ENCODE measurements at places on chromosomes 3 and 15.

GRCh38 chr3:47443611-47443995 lies 32.1 kb downstream of the SCAP start:
- DNase-seq, result peak; percentile 20

GRCh38 chr3:124560666-124561215 lies 169.5 kb upstream of the UMPS start:
- DNase-seq, result no peak

GRCh38 chr15:65460741-65461347 lies 38.1 kb upstream of the IGDCC4 start:
- no peak for DNase-seq

DNA sequence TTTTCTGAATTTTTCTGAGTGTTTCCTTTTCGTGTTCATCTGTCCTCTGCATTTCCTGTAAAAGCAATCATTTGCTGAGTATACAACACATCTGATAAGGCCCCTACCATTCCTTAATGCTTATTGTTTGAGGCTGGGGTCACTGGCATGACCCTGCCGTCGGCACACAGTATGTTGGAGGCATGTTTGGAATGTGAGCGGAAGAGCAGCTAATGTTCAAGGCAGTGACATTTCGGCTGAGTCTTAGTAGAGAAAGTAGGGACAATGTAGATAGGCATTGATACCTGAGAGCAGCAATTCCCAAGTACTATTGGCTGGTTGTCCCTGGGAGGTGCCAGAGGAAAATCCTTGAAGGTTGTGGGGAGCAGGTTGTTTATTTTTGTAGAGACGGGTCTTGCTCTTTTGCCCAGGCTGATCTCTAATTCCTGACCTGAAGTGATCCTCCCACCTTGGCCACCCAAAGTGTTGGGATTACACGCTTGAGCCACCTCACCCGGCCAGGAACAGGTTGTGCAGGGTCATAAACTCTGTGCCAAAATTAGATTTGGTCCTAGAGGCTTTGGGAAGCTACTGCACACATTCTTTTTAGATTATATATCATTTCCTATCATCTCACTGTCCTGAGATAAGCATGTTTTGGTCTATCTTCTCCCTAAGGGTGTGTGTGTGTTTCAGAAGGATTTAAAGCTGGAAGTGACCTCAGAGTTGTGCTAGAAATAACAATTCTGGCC lies 13.5 kb downstream of the PTPN23 start:
- no peak for DNase-seq

GRCh38 chr3:61730056-61730455 lies 168.7 kb downstream of the PTPRG start:
- no peak for DNase-seq

DNA sequence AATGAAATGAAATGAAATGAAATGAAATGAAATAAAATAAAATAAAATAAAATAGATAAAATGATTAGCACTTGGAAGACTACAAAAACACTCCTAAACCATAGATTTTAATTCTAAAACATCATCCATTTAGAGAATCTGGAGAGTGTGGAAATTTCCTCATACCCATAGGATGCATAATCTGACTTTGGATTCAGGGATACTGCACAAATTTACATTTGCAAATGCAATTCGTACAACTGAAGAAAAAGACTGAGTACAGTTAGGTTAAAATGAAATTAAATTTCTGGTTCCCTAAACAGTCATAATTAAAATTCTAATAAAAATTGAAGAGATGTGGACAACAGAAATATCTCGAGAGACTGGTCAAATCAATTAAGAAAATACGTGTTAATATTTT lies 122.9 kb downstream of the TMCC1 start:
- no peak for DNase-seq

DNA sequence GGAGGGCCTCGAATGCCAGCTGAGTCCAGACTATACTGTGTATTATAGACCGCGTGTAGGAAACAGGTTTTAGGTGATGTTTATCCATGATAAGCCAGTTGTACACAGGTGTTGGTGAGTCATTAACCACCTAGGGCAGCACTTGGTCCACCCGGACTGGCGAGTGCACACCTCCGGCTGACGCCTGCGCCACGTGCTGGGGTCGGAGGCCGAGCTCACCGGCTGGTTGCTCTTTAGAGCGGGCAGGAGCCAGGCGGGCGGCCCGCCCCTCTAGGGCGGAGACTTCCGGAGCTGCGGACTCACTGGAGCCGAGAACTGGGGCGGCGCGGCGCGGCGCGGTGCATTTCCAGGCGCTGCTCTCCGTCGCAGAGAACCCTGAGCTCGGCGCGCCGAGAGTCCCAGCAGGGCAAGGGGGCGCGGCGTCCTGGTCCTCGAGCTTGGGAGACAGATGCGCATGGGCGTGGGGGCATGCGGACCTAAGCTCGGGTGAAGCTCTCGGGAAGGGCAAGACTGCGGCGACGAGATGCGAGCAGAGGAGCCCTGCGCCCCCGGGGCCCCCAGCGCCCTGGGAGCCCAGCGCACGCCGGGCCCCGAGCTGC lies at the start of gene ESYT3:
ESYT3 (plus strand) TSS at position 341 of the 599 bp plus-strand sequence; CDS start at position 524, 183 bp downstream.
- DNase-seq, result peak; percentile 63
